ENCODE measurements at places on chromosomes 1 and 21. TPM values are rescaled to one million over a fixed set of nuclear protein-coding genes. Genes with fewer than 3 reads are reported as not detected.

LCA5L gene
- 2.0 TPM for total RNA-seq

FMO4 gene
- 4.8 TPM for total RNA-seq

ATP6V1G3 gene
- total RNA-seq, result not detected

RORC gene
- total RNA-seq, result not detected

MROH9 gene
- total RNA-seq, result not detected
